Progenitor cell of endocrine pancreas (in vitro differentiated cells): ENCODE measurements at places on chromosomes 1 and 21. TPM values are rescaled to one million over a fixed set of nuclear protein-coding genes. Genes with fewer than 3 reads are reported as not detected.

SLC45A1 gene
- 0.60 and 0.86 TPM in 2 replicates for total RNA-seq

PROK1 gene
- not detected in 2 replicates for total RNA-seq

TLR5 gene
- total RNA-seq: 3.2 and 3.9 TPM in 2 replicates

FCGR3B gene
- not detected in 2 replicates for total RNA-seq

SLAMF1 gene
- not detected in 2 replicates for total RNA-seq

DNA sequence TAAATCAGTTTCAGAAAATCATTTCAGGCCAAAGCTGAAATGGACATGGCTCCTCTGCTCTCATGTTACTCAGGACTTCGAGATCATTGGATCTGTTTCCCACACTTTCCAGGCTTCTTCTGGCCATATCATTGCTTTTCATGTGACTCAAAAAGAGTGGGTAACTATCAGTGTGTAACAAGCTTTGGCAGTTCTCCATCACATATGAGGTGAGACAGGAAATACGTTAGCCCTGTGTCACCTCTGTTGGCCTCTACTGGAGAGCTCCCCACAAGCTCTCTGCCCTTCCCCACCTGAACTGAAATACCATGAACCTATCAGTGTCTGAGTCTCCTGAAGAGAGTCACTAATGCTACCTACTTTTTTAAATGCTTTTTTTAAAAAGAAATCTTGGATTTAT lies 128.2 kb downstream of the LBR start:
- H3K27me3 ChIP-seq: no peaks in the 10 kb centered on the region
- H3K36me3 ChIP-seq: peaks cover 15% of the 10 kb centered on the region
- H3K4me1 ChIP-seq: no peaks in the 10 kb centered on the region
- H3K4me3 ChIP-seq: no peak overlapping the region

DNA sequence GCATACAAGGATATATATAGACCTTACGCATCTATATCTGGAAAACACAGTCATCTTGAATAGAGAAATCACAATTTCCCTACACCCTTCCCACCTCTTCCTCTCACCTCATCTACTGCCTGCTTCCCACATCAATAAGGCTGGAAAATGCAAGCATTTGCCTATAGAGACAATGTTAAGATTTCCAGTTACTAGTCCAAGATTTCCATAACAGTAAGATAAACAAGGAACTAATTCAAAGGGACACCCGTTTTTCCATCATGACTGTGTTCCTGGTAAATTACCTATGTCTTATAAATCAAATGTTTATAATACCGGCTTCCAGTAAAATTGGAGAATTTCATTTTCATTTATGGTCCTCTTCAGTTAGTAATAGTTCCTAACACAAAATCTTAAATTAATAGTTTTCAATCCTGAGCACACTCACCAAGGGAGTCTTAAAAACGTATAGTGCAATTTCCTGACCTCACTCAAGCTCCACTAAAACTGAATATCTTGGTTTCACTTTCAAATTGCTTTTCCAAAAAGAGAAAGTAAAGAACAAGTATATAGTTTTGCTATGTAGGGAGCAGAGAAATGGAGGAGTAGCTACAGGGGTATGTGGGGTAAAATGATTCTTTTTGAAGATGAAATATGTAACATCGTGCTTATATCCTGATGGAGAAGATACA lies 398.7 kb downstream of the PLPP3 start:
- H3K27ac ChIP-seq: no peak overlapping the region
- H3K4me1 ChIP-seq: no peaks in the 10 kb centered on the region
- H3K27me3 ChIP-seq: no peaks in the 10 kb centered on the region
- DNase-seq: no peak

GRCh38 chr1:212291505-212292134 lies 6.4 kb downstream of the PPP2R5A start:
- no peak overlapping the region for H3K4me3 ChIP-seq
- H3K27ac ChIP-seq: no peak overlapping the region
- H3K27me3 ChIP-seq: no peaks in the 10 kb centered on the region
- peaks cover 44% of the 10 kb centered on the region for H3K4me1 ChIP-seq

DNA sequence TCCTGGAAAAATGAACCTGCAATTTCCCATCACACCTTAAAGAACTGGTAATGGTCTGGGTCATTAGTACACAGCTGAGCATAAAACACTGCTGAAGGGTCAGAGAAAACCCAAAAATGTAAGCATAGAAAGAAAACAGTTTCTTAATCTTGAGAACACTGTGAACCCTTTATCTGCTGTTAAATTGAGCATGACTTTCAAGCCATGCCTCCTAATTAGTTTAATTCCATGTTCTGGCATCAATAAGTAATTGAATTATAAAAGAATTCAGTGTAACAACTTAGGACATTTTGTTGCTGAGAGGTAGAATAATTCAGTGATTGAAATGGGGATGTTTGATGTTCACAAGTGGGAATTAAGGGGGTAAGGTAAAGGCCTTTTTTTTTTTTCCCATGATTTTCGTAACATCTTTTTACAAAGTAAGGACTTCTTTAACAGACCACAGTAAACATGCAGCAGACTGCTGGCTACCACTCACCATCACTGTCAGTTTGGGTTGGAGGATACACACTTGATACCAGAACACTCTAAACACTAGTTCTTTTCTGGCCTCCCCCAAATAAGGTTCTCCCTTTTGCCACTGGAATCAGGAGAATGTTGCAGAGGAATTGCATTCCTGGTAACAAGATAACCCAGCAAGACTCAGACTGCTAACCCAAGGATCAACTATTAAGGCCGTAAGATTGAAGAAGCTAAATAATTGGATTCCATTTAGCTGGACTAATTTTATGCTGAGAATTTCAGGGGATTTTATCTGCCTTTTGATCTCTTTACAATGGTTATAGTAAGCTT lies 3.0 kb downstream of the RWDD3 start:
- H3K4me3 ChIP-seq: peak overlapping the region; percentile 45
- peaks cover 49% of the 10 kb centered on the region for H3K36me3 ChIP-seq
- no peak overlapping the region for H3K27ac ChIP-seq
- H3K4me1 ChIP-seq: peaks cover 19% of the 10 kb centered on the region

GRCh38 chr21:34545079-34545884 lies 33.3 kb upstream of the KCNE1 start:
- peaks cover 10% of the 10 kb centered on the region for H3K4me1 ChIP-seq
- H3K27me3 ChIP-seq: no peaks in the 10 kb centered on the region
- peaks cover 2% of the 10 kb centered on the region for H3K36me3 ChIP-seq
- no peak overlapping the region for H3K4me3 ChIP-seq
- no peak for DNase-seq
- H3K27ac ChIP-seq: peak overlapping the region; percentile 92

DNA sequence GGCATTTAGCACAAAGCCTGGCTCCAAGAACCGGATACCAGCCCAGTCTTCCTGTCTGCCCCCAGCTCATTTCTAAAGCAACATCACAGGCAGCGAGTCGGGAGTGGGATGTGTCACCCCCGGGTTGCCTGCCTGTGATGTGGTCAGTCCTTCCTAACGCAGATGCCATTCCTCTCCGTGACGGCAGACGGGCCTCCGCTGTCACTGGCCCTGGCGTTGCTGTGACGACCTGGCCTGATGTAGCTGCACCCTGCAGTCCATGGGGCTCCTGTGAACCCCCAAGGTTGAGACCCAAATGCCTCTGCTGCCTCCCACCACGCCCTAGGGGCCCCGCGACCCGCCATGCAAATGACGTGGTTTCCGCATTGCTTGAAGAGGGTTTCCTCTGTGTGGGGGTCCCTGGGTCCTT lies 12.3 kb downstream of the TNFRSF1B start:
- no peak for DNase-seq
- no peaks in the 10 kb centered on the region for H3K36me3 ChIP-seq
- peaks cover 18% of the 10 kb centered on the region for H3K27me3 ChIP-seq
- H3K4me1 ChIP-seq: peaks cover 9% of the 10 kb centered on the region
- H3K4me3 ChIP-seq: no peak overlapping the region
- H3K27ac ChIP-seq: no peak overlapping the region

DNA sequence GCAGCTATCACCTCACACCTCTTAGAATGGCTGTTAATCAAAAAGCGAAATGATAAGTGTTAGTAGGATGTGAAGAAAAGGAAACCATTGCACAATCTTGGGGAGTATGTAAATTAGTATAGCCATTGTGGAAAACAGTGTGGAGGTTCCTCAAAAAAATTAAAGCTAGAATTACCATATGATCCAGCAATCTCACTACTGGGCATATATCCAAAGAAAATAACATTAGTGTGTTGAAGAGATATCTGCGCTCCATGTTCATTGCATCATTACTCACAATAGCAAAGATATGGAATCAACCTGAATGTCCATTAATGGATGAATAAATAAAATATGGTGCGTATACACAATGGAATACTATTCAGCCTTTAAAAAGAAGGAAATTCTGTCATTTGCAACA lies 68.9 kb downstream of the SNRPE start:
- H3K4me1 ChIP-seq: peaks cover 5% of the 10 kb centered on the region
- H3K36me3 ChIP-seq: no peaks in the 10 kb centered on the region
- no peaks in the 10 kb centered on the region for H3K27me3 ChIP-seq

- H3K27me3 ChIP-seq: no peaks in the 10 kb centered on the region
- H3K4me3 ChIP-seq: peak overlapping the region; percentile 84
- peaks cover 25% of the 10 kb centered on the region for H3K4me1 ChIP-seq
- DNase-seq: peak; percentile 47
- no peaks in the 10 kb centered on the region for H3K36me3 ChIP-seq
Observed at GRCh38 chr1:167221738-167222610, 1.3 kb downstream of the POU2F1 start.

DNA sequence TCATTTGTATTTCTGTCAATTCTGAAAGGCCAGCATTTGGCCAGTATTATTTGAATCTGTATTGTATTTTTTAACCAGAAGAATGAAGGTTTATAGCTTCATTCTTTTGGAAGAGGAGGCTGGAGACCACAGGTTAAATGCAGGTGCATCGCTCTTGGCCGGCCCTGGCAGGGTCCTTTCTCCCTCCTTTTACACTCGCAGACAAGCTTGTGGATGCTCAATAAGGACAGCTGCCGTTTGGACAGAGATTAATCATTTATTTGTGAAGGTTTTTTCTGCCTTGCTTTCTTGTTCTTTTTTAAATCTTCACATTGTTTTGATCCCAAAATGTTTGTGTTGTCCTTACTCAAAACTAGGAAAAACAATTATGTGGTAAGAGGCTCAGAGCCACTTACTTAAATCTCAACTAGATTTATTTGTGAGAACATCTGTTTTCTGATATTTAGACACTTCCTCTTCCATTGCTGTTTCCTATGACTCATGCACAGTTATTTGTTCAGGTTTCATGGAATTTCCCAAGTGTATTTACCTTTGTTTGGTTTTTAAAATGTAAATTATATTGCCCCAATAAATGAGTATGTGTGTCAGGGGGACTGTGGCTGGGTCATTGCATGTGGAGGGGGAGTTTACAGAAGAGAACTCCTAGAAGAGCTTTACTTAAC lies 46.7 kb upstream of the LAMC2 start:
- no peak overlapping the region for H3K4me3 ChIP-seq
- no peak for DNase-seq
- H3K36me3 ChIP-seq: peaks cover 17% of the 10 kb centered on the region
- H3K27me3 ChIP-seq: no peaks in the 10 kb centered on the region
- H3K4me1 ChIP-seq: no peaks in the 10 kb centered on the region

- no peak overlapping the region for H3K4me3 ChIP-seq
- H3K27ac ChIP-seq: no peak overlapping the region
- no peaks in the 10 kb centered on the region for H3K36me3 ChIP-seq
- no peaks in the 10 kb centered on the region for H3K27me3 ChIP-seq
Observed at GRCh38 chr1:48462716-48463302, 9.2 kb downstream of the SPATA6 start.

DNA sequence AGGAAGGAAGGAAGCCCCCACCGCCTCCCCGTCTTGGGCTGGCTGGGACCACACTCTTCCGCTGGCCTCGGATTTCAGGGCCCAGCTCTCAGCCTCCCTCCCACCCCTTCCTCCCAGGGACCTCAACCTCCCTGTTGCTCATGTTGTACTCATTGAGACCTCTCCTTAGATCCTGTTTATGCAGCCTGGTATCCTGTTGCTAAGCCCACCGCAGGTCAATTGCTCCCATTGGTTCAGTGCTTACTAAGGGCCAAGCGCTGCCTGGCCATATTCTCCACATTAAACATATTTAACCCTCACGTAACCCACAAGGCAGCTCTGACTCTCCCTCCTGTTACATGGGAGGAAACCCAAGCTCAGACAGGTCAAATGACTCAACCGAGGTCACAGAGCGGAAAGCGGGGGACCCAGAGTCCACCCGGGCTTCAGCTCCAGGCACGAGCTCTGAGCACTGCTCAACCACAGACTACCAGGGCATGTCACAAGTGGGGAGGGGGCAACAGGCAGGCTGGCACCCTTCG lies 23.2 kb upstream of the H6PD start:
- H3K4me1 ChIP-seq: no peaks in the 10 kb centered on the region
- no peak overlapping the region for H3K4me3 ChIP-seq
- peaks cover 20% of the 10 kb centered on the region for H3K27me3 ChIP-seq
- no peak overlapping the region for H3K27ac ChIP-seq
- H3K36me3 ChIP-seq: no peaks in the 10 kb centered on the region

DNA sequence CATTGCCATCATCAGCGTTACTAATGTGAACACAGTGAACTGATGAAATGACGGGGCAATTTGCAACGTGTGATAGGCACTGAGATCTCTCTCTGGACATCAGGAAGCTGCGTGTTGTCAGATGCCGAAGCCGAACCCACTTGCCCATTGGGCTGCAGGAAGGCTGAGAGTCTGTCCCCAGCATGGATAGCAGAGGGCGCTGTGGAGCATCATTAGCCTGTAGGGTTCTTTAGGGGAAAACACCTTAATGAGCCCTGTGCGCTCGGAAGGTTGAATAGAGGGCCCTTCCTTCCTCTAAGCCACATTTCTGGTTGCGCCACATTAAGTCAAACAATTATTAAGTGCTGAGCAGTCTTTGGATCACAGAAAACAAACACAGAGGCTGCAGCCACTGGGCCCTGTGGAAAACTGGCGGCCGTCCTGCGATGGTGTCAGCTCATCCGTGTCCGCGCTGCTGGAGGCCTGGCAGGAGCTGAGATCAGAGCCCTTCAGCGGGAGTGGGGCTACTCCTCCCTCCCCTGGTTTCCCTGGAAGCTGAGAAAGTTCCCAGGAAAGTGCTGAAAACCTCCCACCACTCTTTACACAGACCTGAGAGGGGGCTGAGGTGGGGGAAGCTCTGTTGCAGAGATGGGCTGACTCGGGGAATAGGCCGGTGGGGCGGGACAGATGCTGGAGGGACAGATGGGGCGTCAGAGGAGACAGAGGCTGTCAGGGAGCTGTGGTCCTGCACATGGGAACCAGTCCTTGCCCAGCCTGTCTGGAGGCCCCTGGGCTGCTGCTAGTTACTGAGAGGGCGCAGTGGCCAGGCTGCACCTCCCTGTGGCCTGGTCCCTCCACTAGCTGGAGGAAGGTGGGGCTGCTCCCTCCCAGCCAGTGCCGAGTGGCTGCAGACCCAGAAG lies 12.7 kb downstream of the TFF2 start:
- no peaks in the 10 kb centered on the region for H3K27me3 ChIP-seq
- no peak overlapping the region for H3K4me3 ChIP-seq
- peak overlapping the region; percentile 52 for H3K27ac ChIP-seq
- peaks cover 10% of the 10 kb centered on the region for H3K4me1 ChIP-seq

- H3K4me1 ChIP-seq: no peaks in the 10 kb centered on the region
- no peak overlapping the region for H3K27ac ChIP-seq
- H3K4me3 ChIP-seq: no peak overlapping the region
Observed at GRCh38 chr1:227697321-227697864, 37.7 kb downstream of the JMJD4 start.

- H3K4me3 ChIP-seq: no peak overlapping the region
- H3K27ac ChIP-seq: no peak overlapping the region
- no peaks in the 10 kb centered on the region for H3K4me1 ChIP-seq
Observed at GRCh38 chr1:152683846-152684245, 2.1 kb upstream of the LCE2B start.
